ENCODE measurements at places on chromosomes 6 and 20.

DNA sequence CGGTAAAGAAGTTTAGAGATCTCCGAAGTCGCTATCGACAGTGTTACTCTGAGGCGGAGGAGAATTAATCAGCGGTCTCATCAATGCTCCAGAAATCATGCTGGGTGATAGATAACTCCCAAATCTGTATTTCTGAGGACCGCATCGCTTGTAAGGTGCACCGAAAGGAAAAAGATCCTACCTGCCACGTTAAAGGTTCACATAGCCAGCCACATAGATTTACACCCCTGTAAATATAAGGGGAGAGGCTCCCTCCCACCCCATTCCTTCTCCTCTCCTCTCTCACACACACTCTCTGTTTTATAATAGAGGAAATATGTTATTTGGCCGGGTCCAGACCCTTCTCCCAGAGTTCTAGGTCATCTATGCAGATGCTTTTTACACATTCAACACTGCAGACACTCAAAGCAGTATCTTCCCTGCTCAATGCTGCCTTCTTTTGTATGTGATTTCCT is 620 bp upstream of the DEK start:
- DNase-seq = no peak

DNA sequence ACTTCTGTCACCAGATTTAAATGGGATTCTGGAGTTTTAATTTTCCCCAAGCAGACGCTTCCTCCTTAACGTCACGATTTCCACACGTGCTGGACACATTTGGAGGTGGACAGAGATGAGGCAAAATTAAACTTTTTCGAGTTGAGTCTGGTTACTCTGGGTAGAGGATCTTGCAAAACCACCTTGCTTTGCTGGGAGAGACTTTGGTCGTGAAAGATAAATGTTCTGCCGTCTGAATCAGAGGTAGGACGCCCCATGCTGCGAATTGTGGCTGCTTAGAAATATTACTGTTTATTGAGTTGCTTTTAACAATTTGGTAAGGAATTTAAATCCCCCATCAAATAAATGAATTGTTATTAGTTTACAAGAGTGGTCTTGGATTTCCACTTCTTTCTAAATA is 46.8 kb downstream of the CTCFL start:
- no peak for DNase-seq

- no peak for DNase-seq
These were observed 118.4 kb downstream of the MYLK4 start for GRCh38 chr6:2632368-2632767.

- DNase-seq = no peak
These were observed 54.6 kb downstream of the PHF3 start for GRCh38 chr6:63690221-63690620.

- DNase-seq = no peak
These were observed 233.9 kb upstream of the ZNF217 start for GRCh38 chr20:53827292-53828087.

All from ELR (cell line).